Left renal pelvis (tissue), 4 donors: ENCODE measurements at places on chromosomes 5 and 9. TPM values are rescaled to one million over a fixed set of nuclear protein-coding genes. Genes with fewer than 3 reads are reported as not detected.

GRCh38 chr5:95780597-95780996, 41.9 kb downstream of the GLRX start:
- no peak for DNase-seq

Gene ENTREP1
- 2.9 TPM for polyA plus RNA-seq

GRCh38 chr9:5896863-5897262, 6.2 kb downstream of the MLANA start:
- no peak for DNase-seq

DNA sequence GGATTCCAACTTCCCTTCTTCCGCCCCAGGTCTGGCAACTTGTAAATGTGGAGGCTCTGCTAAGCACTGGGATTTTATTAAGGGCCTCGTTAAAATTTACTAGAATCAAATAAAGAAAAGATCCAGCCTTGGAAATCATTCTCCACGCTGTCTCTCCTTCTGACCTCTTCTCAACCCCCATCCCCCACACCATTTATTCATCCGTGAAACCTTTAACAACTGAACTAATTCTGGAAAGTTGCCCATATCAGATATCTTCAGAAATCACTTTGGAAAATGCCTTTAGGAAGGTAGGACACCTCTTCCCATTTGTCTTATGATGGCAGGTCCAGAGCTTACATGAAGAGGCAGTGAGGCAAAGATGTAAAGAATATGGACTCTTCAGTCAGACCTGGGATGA, 288.5 kb downstream of the SLIT3 start:
- DNase-seq = no peak

Gene CATSPER3
- 0.67 TPM for polyA plus RNA-seq

DNA sequence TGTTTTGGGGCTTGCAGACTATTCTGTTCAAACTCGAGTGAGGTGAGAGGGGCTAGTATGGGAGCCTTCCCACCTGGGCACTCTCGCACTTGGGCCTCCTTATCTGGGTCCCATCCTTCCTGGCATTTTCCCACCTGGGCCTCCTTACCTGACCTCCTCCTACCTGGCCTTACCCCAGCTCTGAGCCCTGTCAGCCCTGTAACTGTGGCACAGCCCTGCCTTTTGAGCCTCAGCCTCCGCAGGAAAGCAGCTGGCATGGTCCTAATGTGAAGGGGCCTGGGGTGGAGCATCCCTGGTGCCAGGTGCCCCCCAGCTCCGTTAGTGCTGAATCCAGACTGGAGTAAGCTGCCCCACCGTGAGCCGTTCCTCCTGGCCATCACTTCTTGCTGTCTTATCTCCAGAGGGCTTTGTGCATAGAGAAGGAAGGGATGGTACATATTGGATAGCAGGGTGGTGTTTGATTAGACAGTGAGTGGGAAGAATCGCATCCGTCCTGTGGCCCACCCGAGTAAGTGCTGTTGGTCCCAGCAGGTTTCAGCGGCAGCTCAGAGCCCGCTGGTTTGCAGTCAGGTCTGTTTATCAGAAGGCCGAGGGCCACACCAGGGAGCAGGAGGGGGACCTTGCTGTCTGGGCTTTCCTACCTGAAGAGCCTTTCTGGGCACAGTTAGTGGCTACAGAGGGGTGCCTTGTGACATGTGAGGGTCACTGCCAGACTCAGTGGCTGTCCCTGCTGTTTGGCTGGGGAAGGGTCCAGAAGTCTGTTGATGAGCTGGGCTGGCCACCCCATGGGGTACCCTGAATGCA, 76.5 kb downstream of the WNK2 start:
- no peak for DNase-seq

GRCh38 chr9:97900738-97901565, 21.3 kb downstream of the TRMO start:
- DNase-seq = no peak

Gene TAF11L4
- not detected for polyA plus RNA-seq

DNA sequence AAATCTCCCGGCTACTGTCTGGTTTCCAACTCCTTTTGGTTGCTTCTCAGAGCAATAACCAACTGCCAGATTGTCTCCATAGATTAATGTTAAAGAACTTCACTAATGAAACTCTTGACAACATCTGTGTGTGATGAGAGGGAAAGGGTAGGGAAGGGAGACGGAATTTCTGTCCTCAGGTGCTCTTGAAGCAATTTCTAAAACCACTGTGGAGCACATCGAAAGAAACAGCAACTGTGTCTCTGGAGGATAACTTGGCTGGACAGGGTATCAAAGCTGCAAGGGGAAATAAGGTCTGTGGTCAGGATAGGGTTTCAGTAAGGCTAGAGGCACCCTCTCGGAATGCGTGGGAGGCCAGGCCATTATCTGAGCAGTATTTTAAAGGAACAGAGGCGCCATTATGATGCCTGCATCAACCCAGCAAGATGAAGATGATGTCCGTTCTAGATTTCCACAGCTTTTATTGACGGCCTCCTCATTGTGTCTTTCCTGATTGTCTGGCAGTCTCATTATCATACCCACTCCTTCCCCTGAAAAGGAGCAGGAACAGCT, 76.6 kb downstream of the RORB start:
- no peak for DNase-seq

GRCh38 chr5:133635051-133635450, 22.7 kb upstream of the FSTL4 start:
- no peak for DNase-seq

GRCh38 chr5:128426090-128426534, 111.9 kb downstream of the FBN2 start:
- no peak for DNase-seq

Gene MSMP
- not detected for polyA plus RNA-seq

DNA sequence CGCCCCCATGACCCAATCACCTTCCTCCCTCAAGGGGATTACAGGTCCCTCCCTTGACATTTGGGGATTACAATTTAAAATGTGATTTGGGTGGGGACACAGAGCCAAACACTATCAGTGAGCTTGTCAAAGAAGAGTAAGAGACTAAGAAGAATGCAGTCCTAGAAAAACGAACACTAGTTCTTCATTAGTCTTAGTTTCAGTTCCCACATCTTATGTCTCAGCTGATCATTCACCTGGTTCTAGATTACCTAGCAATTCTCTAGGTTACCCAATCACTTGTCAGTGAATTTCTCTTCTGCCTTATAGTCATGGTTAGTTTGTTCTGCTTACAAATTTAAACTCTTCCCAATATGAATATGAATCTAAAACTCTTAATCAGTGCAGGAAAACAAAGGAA, 251.5 kb downstream of the COX7C start:
- DNase-seq = no peak

DNA sequence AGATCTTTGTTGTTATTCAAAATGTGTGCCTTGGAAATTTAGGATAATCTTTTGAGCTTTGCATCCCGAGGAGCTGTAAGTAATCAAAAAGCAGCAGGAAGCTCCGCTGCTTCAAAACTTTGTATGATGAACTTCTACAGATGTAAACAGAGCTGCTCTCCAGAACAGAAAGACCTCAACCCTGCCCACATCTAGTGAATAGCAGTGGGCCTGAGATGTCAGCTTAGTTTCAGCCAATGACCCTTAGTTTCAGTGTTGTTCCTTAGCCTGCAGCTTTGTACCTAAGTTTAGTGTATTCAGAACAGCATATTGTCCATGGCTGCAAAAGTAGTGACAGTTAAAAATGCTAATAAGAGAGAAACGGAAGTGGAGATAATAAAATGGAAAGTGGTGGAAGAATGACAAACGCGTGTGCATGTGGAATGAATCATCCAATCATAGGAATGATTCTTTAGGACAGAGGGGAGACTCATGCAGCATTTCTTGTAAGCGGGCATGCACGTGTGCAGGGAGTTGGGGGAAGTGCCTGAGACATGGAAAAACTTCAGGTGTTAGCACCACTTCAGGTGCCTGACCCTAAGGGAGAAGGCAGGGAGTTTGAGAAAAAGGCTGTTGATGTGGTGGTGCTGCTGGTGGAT, 24.9 kb downstream of the SNX24 start:
- DNase-seq = no peak

GRCh38 chr5:165076686-165077085, 1571.3 kb downstream of the MAT2B start:
- DNase-seq = no peak

GRCh38 chr5:146007270-146007669, 70.9 kb downstream of the SH3RF2 start:
- DNase-seq = no peak

DNA sequence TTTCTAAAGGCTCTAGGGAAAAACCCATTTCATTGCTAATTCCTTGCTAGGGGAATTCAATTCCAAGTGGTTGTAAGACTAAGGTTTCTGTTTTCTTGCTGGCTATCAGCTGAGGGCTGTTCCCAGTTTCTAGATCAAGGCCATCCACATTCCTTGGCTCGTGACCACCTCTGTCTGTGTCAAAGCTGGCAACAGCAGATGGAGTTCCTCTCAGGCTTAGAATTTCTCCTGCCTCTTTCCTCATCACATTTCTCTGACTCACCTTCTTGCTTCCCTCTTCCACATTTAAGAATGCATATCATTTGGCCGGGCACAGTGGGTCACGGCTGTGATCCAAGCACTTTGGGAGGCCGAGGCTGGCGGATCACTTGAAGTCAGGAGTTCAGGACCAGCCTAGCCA, 19.0 kb downstream of the DAB2IP start:
- DNase-seq = no peak

DNA sequence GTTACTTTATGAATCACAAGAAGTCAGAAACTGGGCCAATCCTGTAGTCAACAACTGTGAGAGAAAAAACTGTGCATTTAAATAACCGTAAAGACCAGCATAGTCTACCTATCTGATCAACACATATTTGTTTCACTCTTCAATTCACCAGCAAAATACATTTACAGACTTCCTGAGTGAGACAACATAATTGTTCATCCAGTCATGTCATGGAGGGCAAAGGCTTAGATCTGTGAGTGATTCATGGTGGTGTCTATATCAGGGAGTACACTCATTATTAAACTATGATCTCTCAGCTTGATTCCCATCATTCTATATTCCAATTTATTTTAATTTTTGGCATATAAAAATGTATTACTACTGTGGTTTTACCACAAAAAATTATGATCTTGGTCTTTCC, 694.6 kb downstream of the DNAH5 start:
- DNase-seq = no peak

GRCh38 chr5:128782446-128782845, 182.8 kb upstream of the SLC27A6 start:
- no peak for DNase-seq

DNA sequence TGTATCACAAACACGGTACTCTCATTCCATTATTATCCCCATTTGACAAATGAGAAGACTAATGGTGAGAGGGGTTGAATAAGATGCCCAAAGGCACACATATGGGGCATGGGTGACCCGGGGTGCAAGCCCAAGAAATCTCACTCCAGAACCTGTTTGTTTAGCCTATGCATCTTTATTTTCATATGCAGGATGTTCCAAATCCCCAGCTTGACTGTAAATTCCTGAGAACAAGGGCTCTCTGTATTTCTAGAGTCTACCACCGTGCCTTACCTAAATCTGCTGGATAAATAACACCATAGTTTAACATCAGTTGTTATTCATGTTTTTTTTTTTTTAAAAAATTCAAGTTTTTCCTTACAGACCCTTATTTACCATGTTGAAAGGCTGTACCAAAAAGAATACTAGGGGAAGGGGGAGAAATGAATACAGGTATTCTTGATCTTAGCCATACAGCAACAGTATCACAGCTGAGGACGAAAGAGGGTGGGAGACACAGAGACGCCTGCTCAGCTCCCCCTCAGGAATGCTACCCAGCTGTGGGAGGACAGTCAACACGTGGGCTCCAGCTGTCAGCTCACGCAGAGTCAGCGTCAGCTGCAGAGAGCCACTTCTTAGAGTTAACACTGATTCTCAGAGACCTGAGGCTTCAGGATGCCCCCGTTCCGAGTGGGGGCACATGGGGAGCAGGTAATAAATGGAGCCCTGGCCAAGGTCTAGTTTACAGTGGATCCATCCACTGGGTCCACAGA, 86.6 kb downstream of the MED27 start:
- DNase-seq = no peak

- DNase-seq = no peak
Measured at GRCh38 chr5:148939676-148940075, 113.3 kb downstream of the ADRB2 start.

Gene BTNL3
- polyA plus RNA-seq = 0.11 TPM

Gene NR5A1
- 0.18 TPM for polyA plus RNA-seq

DNA sequence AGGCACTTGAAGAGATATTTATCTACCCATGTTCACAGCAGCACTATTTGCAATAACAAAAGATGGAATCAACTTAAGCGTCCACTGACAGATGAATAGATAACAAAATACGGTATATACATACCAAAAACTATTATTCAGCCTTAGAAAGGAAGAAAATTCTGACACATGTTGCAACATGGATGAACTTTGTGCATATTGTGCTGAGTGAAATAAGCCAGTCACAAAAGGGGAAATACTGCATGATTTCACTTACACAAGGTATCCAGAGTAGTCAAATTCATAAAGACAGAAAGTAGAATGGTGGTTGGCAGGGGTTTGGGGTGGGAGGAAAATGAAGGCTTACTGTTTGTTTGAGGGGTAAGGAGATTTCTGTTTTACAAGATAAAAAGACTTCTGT, 66.0 kb downstream of the FBN2 start:
- DNase-seq = no peak

Gene F2RL2
- polyA plus RNA-seq = 0.49 TPM

DNA sequence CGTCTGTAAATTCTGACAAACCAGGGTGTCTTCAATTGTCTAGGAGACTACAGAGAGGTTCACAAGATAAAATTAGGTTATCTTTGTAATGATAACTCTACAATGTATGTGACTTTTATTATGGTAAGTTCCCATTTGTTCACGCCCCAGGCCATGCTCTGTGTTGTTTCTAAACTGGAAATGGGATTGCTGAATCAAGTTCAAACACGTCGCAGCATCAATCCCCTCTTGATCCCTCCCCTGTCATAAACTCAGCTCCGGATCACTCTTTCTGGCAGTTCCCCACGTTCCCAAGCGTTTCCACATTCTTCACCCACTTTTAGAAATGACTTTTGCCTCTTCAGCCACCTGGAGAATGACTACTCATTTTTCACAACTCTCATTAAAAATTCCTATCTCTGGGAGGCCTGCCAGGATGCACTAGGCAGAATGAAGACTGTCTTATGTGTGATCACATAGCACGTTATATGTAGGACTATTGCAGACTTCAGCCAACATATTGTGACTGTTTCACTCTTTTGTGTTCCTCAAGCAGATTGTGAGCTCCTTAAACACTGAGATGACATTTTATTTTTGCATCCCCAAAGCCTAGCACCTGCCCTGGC, 1124.2 kb upstream of the WWC1 start:
- DNase-seq = no peak

Gene SPINK13
- 0.78 TPM for polyA plus RNA-seq

DNA sequence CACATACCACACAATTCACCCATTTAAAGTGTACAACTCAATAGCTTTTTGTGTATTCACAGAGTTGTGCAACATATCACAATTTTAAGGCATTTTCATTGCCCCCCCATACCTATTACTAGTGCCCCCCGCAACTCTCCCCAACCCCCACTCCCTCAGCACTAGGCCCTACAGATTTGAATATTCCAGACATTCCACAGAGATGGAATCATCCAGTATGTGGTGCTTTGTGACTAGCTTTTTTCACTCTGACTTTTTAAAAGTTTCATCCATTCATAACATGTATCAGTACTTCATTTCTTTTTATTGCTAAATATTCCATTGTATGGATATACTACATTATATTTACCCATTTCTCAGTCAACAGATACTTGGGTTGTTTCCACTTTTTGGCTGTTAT, 102.9 kb upstream of the LRRTM2 start:
- DNase-seq = no peak

Gene TAF11L10
- not detected for polyA plus RNA-seq

Gene HAPLN1
- 2.2 TPM for polyA plus RNA-seq
